ENCODE measurements at places on chromosomes 11 and 22. TPM values are rescaled to one million over a fixed set of nuclear protein-coding genes. Genes with fewer than 3 reads are reported as not detected.
A peak's percentile ranks its signal among the peaks of the same experiment; 100 is the strongest.

The SHANK3 gene
- total RNA-seq, result 10.1 TPM

The CACNA1I gene
- 0.10 TPM for total RNA-seq

DNA sequence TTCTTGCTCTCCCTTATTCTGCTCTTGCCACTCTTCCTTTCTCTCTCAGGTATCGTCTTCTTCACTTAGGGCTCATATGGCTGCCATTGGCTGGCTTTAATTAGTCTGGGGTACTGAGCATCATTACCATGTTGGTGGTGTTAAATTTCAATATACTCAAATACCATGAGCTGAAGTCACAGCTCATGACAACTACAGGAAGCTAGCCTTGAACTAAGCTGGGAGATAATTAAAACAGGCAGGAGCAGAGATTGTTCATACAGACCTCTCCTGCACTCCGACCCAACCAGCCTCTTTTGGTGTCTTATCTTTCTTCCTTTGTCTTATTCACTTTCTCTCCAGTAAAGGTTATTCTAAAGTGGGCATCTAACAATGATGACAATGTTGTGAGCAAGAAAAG lies 130.9 kb upstream of the BLID start:
- DNase-seq, result peak; percentile 33

DNA sequence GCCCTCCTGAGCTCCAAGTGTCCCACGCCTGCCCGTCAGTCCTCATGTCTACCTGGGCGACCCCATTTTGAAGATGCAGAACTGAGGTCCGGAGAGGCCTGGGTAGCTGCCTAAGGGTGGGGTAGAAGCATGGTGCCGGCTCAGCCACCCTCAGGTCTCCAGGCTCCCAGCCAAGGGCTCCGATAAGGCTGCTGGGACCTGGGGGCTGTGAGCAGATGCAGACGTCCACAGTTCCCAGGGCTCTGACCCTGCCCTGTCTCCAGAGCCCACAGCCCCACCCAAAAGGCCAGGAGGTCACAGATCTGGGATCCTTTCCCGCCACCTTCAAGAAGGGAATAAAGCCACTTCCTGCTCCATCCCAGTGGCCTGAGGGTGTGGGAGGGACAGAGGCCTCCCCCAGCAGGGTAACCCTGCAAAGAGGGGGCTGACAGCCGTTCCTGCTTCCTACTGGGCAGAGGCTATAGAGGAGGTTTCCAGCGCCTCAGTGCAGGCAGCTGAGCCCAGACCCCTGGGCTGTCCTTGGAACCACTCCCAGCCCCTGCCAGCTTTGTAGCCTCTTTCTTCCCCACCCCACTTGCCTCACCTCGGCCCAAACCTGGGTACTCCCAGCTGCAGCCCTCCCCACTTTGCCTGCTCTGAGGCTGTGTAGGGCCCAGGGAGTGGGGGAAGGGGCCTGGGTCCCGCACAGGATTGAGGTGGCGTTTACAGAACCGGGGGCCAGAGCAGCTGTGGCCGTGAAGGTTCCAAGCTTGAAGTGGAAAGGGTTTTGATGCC lies 85.5 kb downstream of the CDKN1C start:
- DNase-seq, result peak; percentile 60

The SIK2 gene
- total RNA-seq, result 25.4 TPM

DNA sequence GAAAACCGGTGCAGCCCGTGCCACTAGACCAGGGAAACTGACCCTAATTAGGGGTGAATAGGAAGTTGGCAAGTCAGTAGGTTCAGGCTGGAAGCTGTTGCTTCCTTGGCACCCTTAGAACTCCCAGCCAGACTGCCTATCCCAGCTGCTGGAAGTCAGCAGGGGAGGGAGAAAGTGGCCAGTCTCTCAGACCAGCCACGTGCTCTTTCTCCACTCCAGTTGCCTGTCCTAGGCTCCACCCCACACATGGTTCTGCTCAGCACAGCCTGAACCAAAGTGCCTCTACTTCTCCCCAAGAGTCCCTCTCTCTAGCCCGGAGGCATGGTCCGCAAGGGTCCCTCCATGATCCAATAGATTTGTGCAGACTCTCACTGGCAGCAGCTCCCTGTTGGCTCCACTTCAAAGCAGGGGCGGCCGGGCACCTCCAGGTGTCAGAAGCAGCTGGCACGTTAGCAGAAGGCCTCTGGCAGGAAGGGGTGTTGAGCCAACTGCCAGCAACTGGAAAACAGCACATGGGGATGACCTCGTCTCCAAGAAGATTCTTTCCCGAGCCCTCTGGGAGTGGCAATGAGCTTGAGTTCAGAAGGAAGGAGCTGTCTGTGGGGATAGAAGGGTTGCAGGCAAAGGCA lies 27.7 kb downstream of the ARFGAP2 start:
- DNase-seq, result peak; percentile 83
